ENCODE measurements at places on chromosomes 4 and X.

DNA sequence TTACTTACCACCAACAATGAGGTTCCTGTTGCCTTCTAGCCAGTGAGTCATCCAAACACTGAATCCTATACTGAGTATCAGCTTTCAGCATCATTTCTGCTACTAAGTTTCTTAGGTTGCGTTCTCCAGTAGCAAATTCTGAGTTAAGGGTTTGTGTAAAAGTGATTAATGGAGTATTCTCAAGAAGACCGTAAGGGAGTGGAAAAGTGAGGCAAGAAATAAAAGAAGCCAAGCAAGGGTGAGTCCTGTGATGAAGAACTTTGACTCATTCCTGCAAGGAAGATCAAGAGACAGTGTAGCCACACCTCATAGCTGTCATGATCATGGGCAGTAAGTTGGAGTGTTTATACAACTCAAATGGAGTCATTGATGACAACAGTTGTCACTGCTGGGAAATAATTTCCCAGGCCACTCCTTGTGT is 446.2 kb downstream of the RAPGEF2 start:
- DNase-seq = no peak

DNA sequence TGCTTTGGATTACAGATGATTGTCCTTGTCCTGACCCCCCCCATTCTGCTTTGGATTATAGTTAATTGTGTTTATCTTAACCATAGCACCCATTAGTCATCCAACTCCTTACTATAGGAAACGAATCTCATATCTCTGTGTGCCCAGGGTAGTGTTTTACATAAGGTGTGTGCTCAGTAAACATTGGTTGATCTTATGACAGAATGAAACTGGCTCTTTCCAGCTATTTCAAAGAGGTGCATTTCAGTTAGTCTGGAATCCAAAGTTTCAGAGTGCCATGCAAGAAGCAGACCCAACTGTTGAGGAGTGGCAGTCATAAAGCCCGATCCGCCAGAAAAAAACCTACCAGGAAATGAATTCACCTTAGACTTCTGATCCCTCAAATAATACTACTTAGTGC is 14.7 kb downstream of the TRIM2 start:
- DNase-seq = no peak

GRCh38 chr4:7427831-7428260 is 6.9 kb downstream of the PSAPL1 start:
- DNase-seq = no peak

GRCh38 chr4:177413656-177414055 is 28.6 kb downstream of the AGA start:
- DNase-seq = no peak

DNA sequence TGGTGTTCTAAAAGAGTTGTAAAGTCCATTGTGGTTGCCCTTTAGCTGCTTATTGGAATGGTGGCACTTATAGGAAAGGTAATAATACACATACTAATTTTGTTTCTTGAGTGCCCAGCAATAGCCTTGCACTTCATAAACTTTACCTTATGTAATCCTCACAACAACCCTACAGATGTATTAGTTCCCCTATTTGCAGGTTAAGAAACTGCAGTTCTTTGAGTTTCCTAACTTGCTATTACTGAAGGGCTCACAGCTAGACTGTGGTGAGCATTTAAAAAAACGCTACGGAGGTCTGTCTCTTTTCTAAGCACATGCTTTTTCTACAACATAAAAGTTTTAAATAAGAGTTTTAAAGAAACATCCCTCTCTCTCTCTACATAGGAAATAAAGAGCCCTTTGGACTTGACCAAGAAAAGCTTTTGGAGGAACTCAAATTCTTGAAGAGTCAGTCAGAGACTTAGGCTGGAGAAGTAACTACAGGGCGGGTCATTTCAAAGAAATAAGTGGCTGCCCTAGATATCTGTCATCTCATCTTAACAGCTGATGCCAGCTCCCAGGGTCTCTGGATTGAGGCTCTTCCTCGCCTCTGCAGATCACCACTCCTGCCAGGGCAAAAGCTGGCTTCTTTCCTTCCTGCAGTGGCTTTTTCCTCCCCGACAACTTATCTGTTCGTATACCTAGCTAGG is 42.0 kb upstream of the FBXW7 start:
- no peak for DNase-seq

GRCh38 chr4:153241970-153242838 is 38.0 kb downstream of the TRIM2 start:
- DNase-seq = peak; percentile 73

DNA sequence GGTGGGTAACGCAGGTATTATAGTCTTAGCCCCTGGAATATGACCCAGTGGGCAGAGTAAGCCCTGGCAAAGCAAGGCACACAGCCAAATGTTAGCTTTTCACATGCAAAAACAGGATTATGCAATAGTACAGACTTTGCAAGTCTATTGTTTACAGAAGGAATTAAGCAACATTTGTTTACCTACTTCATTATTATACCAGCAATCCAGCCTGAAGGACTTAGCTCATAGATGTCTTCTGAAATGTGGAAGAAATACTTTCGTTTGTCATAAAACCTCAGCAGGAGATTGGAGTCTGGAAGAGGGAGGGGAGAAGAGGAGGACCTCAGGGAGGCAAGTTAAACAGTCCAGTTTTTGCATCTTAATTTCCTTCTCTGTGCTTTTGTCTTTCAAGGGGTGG is 226.7 kb upstream of the CENPE start:
- no peak for DNase-seq

DNA sequence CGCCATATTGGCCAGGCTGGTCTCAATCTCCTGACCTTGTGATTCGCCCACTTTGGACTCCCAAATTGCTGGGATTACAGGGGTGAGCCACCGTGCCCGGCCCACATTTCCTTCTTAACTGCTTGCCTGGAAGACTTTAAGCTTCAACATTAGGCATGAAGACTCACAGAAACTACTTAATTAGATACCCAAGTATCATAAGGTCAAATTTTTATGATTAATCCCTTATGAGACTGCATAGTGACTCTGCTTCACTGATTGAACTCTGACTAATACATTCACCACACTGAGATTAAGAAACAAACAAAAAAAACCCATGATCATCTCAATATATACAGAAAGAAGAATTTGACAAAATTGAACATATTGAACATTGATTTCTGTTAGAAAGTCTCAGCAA is 87.4 kb upstream of the KCTD8 start:
- no peak for DNase-seq

GRCh38 chr4:61770456-61770855 is 570.3 kb downstream of the ADGRL3 start:
- no peak for DNase-seq

- DNase-seq = no peak
Observed at GRCh38 chrX:131199091-131199490, 90.0 kb downstream of the IGSF1 start.

- no peak for DNase-seq
Observed at GRCh38 chr4:121273191-121273590, 107.6 kb downstream of the QRFPR start.

- no peak for DNase-seq
Observed at GRCh38 chrX:129769467-129770154, 10.1 kb upstream of the SASH3 start.

DNA sequence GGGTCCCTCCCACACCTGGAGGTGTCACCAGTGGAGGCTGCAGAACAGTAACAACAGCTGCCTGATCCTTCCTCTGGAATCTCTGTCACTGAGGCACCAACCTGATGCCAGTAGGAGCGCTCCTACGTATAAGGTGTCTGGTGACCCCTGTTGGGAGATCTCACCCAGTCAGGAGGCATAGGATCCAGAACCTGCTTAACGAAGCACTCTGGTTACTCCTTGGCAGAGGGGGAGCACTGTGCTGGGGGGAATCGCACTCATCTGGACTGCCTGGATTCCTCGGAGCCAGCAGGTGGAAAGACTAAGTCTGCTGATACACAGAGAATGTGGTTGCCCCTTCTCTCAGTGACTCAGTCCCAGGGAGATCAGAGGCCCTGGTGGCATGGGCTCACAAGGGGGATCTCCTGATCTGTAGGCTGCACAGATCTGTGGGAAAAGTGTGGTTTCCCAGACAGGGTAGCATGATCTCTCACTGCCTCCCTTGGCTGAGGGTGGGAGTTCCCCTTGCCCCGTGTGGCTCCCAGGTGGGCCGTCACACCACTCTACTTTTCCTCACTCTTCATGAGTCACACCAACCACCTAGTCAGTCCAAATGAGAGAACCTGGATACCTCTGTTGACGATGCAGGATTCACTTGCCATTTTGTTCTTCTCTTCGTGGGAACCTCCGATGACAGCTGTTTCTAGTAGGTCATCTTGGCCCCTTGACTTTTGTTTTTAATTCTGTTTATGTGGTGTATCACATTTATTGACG is 305.9 kb downstream of the IDS start:
- DNase-seq = no peak

- DNase-seq = no peak
Observed at GRCh38 chr4:149788300-149788699, 27.3 kb downstream of the IQCM start.

DNA sequence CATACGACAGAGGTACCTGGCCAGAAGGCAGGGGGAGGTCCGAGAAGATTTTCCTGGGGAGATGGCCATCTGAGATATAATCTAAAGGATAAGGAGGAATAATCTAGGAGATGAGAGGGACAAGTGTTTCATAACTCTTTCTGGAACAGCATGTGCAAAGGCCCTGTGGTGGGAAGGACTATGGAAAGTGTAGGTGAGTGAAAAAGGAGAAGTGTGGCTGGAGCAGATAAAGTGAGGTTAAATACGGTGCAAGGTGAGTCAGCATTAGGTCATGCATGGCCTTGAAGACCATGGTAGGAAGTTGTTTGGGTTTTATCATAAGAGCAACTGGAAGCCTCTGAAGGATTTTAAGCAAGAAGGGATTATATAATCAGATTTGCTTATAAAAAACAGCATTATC is 34.6 kb upstream of the MTM1 start:
- DNase-seq = no peak

GRCh38 chr4:77619408-77619807 is 13.8 kb downstream of the CXCL13 start:
- no peak for DNase-seq

DNA sequence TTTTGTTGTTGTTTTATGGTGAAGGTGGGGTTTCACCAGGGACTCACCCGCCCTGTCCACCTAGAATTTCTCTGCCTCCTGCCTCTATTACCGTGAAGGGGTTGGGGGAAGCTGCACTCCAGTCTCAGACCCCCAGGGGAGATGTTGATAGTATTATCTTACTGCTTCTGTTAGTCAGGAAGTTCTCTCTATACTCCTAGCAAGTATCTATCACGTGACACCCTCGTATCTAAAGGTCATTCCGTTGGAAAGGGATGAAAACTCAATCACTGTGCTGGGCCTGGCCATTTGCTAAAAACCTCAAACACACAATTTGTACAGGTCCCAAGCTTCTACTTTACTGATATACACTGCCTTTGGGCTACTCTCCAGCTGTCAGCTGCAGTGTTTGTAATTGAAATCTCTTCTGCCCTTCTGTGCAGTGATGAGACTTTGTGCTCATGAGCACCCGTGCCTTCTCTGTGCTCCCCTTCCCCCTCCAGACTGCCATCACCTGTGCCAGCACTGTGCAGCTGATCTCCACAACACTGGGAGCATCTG is 188.5 kb upstream of the ANXA3 start:
- DNase-seq = peak; percentile 87

DNA sequence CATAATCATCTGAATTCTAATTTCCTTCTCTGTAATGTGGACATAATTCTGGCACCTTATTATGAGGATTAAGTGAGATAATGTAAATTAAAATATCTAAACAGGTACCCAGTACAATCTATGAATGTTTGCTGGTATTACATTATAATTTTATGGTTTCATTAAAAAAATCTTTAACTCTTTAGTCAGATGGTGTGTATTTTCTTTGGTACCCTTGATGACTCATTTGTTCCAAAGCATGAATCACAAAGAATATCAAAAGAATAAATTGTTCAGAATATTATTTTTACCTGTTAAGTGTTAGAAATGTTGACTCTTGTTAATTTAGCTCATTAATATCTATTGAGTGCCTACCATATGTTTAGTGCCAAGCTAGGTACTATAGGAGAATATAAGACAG is 74.3 kb downstream of the SNX25 start:
- DNase-seq = no peak

DNA sequence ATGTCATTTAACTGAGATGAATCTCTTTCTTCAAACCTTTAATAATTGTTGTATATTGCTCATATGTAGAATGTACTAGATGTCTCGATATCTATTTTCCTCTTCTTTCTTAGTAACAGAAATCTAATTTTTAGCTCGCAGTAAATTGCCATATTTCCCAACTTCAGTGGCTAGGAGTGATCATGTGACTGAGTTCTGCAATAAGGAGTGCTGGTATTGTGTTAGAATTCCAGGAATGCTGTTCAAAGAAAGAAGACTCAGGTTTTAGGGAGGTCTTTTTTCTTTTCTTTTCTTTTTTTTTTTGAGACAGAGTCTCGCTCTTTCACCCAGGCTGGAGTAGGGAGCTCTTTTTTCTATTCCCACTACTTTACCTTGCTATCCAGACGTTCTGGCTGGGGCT is 81.7 kb downstream of the SLC10A7 start:
- DNase-seq = peak; percentile 40

- no peak for DNase-seq
Observed at GRCh38 chr4:22531311-22532019, 15.6 kb upstream of the ADGRA3 start.

DNA sequence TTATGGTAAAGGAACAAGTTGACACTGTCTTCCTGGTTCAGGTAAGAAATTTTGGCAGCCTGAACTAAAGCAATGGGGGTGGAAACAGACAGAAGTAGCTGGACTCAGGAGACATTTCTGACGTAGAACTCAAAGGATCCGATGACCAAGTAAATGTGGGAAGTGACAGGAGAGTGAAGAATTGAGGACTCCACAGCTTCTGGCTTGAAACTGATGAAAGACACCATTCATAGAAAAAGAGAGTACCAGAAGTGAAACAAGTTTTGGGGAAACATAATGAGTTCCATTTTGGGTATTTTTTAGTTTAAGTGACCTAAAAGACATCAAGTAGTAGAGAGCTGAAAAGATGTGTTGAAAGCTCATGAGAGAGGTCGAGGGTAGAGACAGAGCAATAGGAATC is 5.7 kb downstream of the FAM120C start:
- DNase-seq = no peak

DNA sequence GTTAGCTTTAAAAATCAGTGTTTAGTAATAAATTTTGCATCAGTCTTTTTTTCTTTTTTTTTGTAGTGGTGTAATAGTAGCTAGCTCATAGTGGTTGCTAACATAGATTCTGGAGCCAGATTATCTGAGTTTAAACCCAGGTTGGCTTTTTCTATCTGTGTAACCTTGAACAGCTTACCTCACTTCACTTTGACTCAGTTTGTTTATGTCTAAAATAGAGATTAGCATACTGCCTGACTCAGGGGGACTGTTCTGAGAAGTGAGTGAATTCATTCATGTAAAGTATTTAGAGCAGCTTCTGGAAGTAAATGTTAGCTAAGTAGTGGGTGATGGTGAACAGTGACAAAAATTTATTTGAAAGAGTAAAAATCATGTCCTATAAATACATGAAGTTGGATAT is 32.9 kb downstream of the CPEB2 start:
- no peak for DNase-seq
